ENCODE measurements at places on chromosomes 6 and 20.

DNA sequence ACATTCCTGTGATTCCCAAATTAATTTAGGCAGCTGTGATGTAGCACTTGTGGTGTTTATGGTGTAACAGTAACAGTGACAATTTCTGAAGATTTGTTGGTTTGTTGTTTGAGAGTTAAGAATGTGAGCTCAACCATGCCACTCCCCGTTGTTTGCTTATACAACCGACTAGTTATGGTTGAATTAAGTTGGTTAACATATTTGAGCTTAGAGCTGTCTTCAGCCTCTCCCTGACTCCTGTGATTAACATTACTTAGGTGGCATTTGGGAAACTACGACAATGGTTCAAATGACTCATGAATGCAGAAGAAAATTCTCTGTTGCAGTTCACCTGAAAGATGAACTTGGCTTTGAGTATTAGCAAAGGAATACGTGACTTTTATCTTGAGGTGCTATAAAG, 35.9 kb upstream of the PRL start:
- DNase-seq: no peak

DNA sequence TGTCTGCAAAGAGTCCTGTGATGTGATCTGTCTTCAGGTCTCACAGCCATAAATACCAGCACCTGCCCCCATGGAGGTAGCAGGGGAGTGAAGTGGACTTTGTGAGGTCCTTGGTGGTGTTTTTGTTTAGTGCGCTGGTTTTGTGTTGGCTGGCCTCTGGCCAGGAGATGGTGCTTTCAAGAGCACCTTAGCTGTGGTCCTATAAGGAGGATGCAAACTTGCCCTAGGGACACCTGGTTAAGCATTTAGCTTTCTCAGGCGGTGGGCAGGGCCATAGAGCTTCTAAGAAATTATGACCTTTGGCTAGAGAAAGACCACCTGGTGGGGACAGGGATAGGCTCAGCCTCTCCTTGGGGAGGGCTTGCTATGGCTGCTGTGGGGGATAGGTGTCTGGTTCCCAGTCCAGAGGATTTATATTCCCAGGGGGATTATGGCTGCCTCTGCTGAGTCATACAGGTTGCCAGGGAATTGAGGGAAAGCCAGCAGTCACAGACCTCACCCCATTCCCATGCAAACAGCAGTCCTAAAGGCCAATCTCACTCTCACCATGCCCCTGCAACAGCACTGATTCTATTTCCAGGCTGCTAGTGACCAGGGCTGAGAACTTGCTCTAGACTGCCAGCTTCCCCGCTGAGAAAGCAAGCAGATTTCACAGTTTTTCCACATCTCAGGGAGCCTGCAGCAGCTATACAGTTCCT, 259.3 kb downstream of the TFAP2B start:
- DNase-seq: no peak

GRCh38 chr6:2378891-2379652, 133.7 kb upstream of the GMDS start:
- DNase-seq: no peak

DNA sequence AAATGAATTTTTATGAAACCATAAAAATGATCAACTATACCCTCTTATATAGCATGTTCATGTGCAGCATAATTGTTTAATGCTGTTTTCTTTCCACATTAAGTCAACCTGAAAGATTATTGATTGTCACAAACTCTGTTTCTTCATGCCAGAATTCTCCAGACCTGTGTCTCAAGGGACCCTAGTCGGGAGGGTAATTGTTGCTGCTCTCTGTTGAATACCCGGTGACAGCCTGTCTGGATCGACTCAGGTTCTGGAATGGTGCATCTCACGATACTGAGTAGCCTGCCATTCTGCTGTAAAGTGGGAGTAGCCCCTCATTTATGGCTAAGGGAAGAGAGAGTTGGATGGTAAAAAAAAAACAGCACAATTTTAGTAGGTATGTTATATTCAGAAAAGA, 449.9 kb upstream of the SOX4 start:
- no peak for DNase-seq

GRCh38 chr6:139186242-139186641, 51.4 kb downstream of the HECA start:
- no peak for DNase-seq

Data from KG1 (cell line).